ENCODE measurements at places on chromosomes 1 and 21.

DNA sequence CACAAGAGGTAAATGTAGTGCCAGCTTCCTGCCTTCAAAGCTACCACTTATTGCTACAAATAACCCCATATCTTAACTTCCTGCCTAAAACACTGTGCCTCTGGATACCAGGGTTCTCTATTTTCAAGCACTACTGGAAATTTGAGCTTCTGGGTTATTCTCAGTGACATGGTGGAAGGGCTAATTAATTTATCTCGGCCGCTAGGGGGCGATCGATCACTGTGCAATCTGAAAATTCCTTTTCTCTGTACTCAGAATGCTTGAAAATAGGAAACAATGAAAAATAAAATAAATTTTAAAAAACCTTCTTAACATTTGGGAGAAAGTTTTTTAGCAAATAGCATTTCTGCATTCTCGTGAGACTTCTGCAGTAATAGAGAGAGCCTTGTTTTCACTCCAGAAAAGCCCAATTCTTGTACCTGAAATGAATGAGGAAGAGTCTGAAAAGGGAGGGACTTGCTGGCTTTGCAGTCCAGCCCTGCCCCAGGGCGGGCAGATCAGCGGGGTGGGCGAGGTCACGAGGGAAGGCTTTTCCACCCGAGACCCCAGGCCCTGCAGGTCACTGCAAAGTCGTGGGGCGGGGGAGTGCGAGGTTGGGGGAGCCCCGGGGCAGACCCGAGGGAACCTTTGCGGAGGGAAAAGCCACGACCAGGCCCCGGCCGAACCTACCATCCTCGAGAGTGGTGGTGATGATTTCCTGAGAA lies 276.7 kb downstream of the PCP4 start:
- DNase-seq, result peak; percentile 47

GRCh38 chr1:46927249-46927835 lies 13.9 kb downstream of the CYP4A11 start:
- DNase-seq, result no peak

- DNase-seq, result peak; percentile 90
Observed at GRCh38 chr1:160374306-160375110, 7.6 kb downstream of the NHLH1 start.

- no peak for DNase-seq
Observed at GRCh38 chr1:64515427-64515826, 45.5 kb downstream of the CACHD1 start.

DNA sequence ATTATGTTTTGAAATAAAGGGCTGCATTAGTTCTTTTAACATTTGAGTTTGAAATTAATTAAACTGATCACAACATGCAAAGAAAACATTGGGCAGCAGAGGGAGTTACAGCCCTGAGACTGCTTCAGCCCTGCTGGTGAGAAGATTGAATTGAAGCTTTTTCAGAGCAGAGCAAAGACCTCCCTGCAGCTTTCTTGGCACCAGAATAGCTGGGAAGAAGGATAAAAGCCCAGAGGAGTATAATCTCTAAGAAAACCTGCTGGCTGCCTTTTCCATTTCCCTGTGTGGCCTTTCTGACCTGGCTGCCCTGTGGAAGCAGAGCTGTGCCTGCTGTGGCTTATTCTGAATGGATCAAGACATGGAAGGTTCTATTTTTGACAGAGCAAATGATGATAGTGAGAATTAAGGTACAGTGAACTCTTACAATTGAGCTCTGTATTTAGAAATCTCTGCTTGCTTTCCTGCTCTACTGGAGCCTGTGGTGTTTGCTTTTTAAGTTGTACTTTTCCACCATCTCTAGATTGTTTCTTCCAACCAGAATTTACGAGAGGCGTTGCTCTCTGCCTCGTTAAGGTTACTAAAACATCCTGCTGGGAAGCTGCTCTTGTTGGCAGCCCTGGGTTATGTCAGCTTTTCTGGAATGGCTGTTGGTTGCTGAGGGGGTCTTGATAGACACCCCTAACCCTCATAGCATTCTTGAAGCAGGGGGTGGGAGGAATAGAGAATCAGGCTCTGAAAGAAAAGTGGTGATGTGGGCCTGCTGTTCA lies 9.9 kb downstream of the SNRPE start:
- peak; percentile 87 for DNase-seq
